Urinary bladder (tissue), 4 donors: ENCODE measurements at places on chromosomes 1 and 21. TPM values are rescaled to one million over a fixed set of nuclear protein-coding genes. Genes with fewer than 3 reads are reported as not detected.

Gene PYGO2
- 10.8 TPM for total RNA-seq

Gene ACKR1
- 7.1 TPM for total RNA-seq

Gene EVI5
- total RNA-seq = 104 TPM

Gene TSACC
- total RNA-seq = not detected

Gene OR2G6
- not detected for total RNA-seq
